Effector memory CD8-positive, alpha-beta T cell (primary cell): ENCODE measurements at places on chromosomes 4 and X.

DNA sequence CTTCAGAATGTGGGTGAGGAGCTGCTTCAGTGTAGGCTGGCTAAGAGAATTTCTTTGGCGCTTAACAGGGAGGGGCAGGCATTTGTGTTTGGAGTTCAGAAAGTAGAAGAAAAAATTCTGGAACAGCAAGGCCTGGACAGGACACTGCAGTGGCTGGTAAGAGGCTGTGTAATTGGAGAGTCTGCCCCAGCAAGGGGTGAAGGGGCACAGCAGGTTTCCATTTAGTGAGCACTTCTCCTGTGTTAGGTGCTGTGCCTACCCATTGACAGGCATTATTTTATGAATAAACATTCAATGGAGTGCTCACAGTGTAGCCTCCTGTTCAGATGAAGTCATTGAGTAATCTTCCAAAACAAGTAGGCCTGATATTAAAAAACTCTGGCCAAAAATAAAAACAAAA is 10.7 kb upstream of the CPE start:
- peaks cover 2% of the 10 kb centered on the region for H3K27me3 ChIP-seq
- DNase-seq: no peak
- no peak overlapping the region for H3K27ac ChIP-seq
- H3K4me3 ChIP-seq: no peak overlapping the region

DNA sequence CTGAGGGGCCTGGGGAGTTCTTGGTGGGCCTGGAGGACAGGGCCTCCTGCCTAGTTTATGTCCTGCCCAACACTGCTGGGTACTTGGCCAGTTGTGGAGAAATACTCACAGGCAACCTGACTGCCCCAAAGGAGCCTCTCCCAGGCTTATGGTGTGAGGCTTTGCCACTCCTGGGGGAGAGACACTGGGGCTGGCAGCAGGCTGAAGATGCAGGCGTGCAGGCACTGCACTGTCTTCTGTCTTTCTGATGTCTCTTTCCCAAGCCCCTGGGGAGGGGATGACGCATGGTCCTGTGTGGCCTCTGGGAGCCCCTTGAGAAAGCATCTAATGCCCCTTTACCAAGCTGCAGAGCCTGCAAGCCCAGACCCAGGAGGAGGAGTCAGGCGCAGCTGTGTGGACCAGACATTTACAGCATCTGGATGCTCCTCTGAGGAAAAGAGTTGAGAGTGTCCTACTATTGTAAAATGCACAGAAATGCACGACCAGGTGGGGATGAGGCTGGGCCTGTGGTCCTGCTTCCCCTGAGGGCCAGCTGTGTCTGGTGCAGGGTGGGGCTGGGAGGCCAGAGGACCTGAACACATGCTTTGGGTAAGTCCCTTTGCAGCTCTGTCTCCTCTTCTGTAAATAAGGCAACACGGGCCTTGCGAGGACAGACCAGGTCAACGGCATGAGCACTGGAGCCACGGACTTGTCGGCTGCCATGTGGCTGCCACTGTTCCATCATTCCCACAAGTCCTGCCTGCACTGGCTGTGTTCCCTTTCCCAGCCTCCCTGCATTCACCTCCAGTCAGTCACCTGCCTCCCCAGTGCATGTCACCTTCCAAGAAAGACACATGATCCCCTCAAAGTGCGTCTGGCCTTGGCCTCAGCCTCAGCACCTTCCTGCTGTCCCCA is 8.4 kb downstream of the TMEM271 start:
- H3K4me1 ChIP-seq: no peaks in the 10 kb centered on the region
- H3K4me3 ChIP-seq: no peak overlapping the region

GRCh38 chrX:68463880-68464279 is 30.6 kb upstream of the OPHN1 start:
- H3K36me3 ChIP-seq: no peaks in the 10 kb centered on the region
- DNase-seq: no peak
- H3K4me3 ChIP-seq: no peak overlapping the region
- H3K27me3 ChIP-seq: peaks cover 5% of the 10 kb centered on the region
- H3K4me1 ChIP-seq: no peaks in the 10 kb centered on the region

DNA sequence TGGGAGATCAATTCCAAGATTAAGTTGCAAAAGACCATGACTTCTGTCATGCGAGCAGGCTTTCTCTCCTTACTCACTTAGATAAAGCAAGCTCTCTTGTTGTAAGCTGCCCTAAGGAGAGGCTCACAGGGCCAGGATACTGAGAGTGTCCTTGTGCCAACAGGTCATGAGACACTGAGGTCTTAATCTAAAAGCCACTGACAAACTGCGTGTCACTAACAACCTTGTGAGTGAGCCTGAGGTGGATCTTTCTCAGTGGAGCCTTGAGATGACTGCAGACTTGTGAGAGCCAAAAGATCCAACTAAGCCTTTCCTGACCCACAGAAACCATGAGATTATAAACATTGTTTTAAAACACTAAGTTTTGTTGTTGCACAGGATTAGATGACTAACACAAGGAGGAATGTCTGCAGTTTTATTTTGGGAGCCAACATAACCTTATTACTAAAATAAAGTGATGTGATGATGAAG is 170.5 kb downstream of the SLC39A8 start:
- no peaks in the 10 kb centered on the region for H3K36me3 ChIP-seq
- H3K4me3 ChIP-seq: no peak overlapping the region
- DNase-seq: no peak
- no peak overlapping the region for H3K27ac ChIP-seq

- DNase-seq: no peak
- H3K4me1 ChIP-seq: no peaks in the 10 kb centered on the region
- H3K27me3 ChIP-seq: no peaks in the 10 kb centered on the region
These were observed 136.2 kb downstream of the BTC start for GRCh38 chr4:74658116-74658515.

DNA sequence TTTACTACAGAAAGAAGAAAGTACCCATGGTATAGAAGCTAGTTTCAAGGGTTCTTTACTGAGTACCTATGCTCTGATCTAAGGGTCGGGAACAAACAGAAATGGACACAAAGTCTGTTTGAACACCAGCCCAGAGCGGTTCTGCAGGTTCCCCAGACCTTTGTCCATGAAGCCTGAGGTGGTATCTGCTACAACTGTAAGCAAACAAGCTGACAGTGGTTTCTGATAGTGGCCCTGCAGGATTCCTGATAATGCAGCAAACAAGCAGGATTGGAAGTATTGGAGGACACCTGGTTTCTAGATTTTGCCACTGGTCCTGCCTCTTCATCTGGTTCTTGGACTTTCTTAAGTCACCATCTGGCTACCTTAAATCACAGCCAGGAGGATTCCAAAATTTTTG is 23.7 kb downstream of the SMPX start:
- H3K4me3 ChIP-seq: no peak overlapping the region
- H3K27ac ChIP-seq: no peak overlapping the region
- H3K4me1 ChIP-seq: no peaks in the 10 kb centered on the region
- peaks cover 8% of the 10 kb centered on the region for H3K27me3 ChIP-seq
- DNase-seq: no peak
- H3K36me3 ChIP-seq: no peaks in the 10 kb centered on the region

DNA sequence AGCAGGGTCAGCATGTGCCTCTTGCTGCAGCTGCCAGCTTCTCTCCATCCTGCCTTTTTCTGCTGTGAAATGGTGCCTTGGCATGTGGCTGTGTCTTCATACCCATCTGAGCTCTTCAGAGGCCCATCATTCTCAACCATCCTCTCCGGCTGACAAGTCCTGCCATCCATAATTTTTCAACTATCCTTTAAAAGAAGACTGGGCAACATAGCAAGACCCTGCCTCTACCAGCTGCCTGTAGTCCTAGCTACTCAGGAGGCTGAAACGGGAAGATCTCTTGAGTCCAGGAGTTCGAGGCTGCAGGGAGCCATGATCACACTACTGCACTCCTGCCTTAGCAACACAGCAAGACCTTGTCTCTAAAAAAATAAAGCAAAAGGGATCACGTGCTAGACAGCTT is 64.2 kb upstream of the TTC29 start:
- no peak for DNase-seq
- no peaks in the 10 kb centered on the region for H3K36me3 ChIP-seq
- no peaks in the 10 kb centered on the region for H3K4me1 ChIP-seq
- no peak overlapping the region for H3K4me3 ChIP-seq

DNA sequence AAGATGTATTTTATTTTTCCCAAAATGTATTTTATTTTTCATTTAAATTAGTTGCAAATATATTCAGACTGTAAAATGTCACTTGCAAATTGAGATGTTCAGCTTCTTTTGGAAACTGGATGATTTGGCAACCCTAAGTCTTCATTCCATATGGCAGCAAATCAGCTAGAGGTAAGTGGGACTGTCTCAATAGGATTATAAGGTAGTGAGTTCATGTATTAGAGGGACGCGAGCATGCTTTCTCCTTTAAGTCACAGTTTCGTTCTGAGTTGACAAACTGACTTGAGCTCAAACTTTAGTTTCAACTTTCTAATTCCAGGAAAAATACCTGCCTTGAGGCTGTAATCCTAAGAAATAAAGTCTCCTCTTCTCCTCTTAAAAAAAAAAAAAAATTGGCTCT is 44.2 kb upstream of the TMEM131L start:
- no peak overlapping the region for H3K4me3 ChIP-seq
- H3K27me3 ChIP-seq: no peaks in the 10 kb centered on the region
- peaks cover 2% of the 10 kb centered on the region for H3K4me1 ChIP-seq
- H3K36me3 ChIP-seq: peaks cover 3% of the 10 kb centered on the region
- DNase-seq: no peak

- peaks cover 6% of the 10 kb centered on the region for H3K4me1 ChIP-seq
- H3K27ac ChIP-seq: no peak overlapping the region
- no peak overlapping the region for H3K4me3 ChIP-seq
- DNase-seq: no peak
- H3K27me3 ChIP-seq: no peaks in the 10 kb centered on the region
These were observed 25.9 kb downstream of the METTL14 start for GRCh38 chr4:118711052-118711451.

DNA sequence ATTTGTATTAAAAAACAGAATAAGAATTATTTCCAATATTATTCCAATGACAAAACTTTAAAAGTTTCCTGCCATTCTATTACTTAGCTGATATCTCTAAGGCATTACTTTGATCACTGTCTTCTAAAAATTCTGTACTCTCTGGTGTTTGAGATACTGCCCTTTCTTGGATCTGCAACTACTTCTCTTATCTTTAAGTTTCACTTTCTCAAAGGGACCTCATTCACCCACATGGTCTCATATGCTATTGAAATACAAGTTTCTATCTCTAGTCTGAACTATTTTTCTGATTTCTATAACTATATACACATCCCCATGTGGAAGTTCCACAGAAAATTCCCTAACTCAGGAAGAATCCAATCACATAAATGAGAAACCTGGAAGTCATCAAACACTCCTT is 22.2 kb downstream of the TMPRSS11E start:
- no peak for DNase-seq
- no peaks in the 10 kb centered on the region for H3K27me3 ChIP-seq
- H3K36me3 ChIP-seq: no peaks in the 10 kb centered on the region

DNA sequence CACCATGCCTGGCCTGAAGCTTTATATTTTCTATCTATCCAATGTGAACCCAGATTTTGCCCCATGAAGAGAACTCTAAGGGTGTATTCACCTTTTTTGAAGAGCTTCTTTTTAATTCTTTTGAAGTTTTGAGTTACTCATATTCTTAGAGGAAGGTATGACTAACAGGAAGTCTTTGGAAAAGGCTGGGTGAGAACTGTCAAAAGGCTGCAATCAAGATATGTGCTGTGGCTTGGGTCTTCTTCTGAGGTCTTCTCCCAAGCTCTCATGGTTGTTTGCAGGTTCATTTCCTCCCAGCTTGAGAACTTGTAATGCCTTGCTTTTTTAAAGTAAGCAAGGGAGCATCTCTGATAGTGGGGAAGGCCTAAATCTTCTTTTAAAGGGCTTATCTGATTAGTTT is 3.1 kb upstream of the C4orf17 start:
- H3K27me3 ChIP-seq: peaks cover 28% of the 10 kb centered on the region
- no peak overlapping the region for H3K4me3 ChIP-seq
- no peak for DNase-seq
- peak overlapping the region; percentile 0 for H3K27ac ChIP-seq

- no peak overlapping the region for H3K4me3 ChIP-seq
- no peak overlapping the region for H3K27ac ChIP-seq
- no peaks in the 10 kb centered on the region for H3K36me3 ChIP-seq
- no peaks in the 10 kb centered on the region for H3K27me3 ChIP-seq
These were observed 39.1 kb downstream of the FUNDC1 start for GRCh38 chrX:44503560-44503959.

DNA sequence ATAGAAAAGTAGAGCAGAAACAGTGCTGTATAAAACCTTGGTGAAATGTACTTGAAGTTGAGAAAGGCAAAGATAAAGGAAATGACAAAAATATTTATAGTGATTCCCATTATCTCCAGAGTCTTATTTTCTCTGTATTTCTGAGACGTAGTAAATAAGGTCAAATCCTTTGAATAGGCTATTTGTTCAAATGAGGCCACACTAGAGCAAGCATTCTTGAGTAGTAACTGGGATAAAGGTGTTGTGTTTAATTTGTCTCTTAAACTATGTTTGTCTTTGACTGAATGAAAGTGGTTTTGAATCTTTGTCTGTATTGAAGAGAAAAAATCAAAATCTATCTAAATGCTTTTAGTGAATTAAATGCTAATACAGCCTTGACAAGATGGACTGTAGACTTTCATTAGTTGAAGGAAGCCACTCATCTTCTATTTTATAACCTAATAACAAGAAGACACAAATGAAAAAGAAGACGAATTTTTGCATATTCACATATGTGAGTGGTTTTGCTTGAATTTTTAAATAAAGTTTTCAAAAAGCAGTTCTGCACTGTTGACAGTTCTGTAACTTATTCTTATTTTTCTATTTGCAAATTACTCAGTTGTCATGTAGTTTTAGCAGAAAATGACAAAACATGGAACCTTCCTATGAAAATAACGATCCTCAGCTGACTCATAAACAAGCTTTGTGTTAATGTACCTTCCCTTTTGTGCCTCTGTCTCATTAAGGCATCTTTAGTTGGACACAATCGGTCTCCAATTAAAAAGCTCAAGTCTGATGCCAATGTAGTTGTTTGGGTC is 94.8 kb upstream of the PCDH18 start:
- H3K27me3 ChIP-seq: no peaks in the 10 kb centered on the region
- H3K4me1 ChIP-seq: no peaks in the 10 kb centered on the region
- H3K36me3 ChIP-seq: no peaks in the 10 kb centered on the region
- no peak overlapping the region for H3K27ac ChIP-seq
- DNase-seq: no peak

GRCh38 chr4:2598511-2599303 is 62.3 kb downstream of the FAM193A start:
- DNase-seq: no peak
- peaks cover 20% of the 10 kb centered on the region for H3K36me3 ChIP-seq
- no peaks in the 10 kb centered on the region for H3K27me3 ChIP-seq
- peaks cover 60% of the 10 kb centered on the region for H3K4me1 ChIP-seq
- peak overlapping the region; percentile 9 for H3K4me3 ChIP-seq

- no peak overlapping the region for H3K4me3 ChIP-seq
- no peaks in the 10 kb centered on the region for H3K27me3 ChIP-seq
- no peak for DNase-seq
- peaks cover 14% of the 10 kb centered on the region for H3K4me1 ChIP-seq
- no peak overlapping the region for H3K27ac ChIP-seq
- no peaks in the 10 kb centered on the region for H3K36me3 ChIP-seq
These were observed 65.2 kb downstream of the AMMECR1 start for GRCh38 chrX:110252711-110253110.

GRCh38 chrX:77949840-77950239 is 19.6 kb downstream of the PGAM4 start:
- DNase-seq: no peak
- no peaks in the 10 kb centered on the region for H3K36me3 ChIP-seq
- no peaks in the 10 kb centered on the region for H3K27me3 ChIP-seq
- H3K27ac ChIP-seq: no peak overlapping the region
- H3K4me3 ChIP-seq: no peak overlapping the region
- peaks cover under 1% of the 10 kb centered on the region for H3K4me1 ChIP-seq
